Left kidney (tissue), 8 donors: ENCODE measurements at places on chromosomes 5 and 9.

- DNase-seq = no peak
These were observed 497.0 kb upstream of the TUSC1 start for GRCh38 chr9:26175264-26175663.

DNA sequence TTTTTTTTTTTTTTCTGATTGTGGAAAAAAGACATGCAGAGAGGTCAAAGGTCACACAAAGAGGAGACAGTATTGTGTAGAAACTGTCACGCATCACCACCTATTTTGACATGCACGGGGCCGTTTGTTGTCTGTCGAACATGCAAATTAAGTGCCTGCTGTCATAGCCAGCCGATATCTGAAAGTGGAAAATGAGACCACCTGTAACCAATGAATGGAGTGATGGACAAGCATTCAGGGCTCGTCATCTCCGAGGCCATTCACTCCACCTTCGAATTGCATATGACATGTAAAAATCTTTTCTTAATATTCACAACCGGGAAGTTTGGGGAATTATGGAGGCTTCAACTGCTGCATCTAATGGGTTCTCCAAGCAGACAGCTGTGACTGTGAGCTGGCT, 512.2 kb upstream of the ADAMTS16 start:
- DNase-seq = no peak

DNA sequence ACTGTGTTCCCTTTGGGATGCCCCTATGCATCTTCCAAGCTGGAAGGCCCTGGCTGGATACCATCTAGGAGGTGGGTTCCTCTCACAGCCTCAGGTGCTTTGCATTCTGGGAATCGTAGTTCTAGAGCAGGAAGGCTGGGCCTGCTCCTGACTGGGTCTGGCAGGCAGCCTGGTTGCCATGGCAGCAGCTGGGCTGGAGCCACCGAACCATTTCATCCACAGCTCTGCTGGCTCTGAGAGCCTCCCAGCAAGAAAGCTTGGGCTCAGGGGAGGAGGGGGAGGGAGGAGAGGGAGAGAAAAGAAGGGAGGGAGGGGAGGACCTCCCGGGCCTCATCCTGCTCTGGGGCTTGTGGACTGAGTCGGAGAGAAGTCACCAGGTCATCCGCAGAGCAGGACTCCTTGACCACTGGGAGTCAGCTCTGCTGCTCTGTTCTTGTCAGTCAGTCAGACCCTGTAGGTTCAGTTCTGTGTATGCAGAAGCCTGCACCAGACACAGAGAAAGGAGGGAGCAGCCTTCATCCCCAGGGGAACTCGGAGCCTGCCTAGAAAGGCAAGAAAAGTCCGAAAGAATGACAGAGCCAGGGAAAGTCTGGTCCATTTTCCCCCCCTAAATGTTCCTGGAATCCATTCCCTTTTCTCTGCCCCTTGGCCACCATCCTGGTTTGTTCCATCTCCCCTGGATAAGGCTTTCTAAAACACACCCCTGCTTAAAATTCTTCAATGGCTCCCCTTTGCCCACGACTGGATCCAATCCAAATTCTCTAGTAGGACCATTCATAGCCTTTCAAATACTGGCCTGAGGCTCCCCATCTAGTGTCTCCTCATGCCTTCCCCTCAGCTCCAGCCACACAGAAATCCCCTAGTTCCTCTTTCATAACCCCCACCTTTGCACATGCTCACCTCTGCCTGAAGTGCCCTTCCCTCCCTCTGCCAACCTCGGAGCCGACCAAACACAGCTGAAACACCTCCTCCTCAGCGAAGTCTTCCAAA, 65.4 kb upstream of the ARAP3 start:
- DNase-seq = peak; percentile 88

- DNase-seq = no peak
These were observed 65.2 kb downstream of the RASGEF1C start for GRCh38 chr5:180143656-180144364.

DNA sequence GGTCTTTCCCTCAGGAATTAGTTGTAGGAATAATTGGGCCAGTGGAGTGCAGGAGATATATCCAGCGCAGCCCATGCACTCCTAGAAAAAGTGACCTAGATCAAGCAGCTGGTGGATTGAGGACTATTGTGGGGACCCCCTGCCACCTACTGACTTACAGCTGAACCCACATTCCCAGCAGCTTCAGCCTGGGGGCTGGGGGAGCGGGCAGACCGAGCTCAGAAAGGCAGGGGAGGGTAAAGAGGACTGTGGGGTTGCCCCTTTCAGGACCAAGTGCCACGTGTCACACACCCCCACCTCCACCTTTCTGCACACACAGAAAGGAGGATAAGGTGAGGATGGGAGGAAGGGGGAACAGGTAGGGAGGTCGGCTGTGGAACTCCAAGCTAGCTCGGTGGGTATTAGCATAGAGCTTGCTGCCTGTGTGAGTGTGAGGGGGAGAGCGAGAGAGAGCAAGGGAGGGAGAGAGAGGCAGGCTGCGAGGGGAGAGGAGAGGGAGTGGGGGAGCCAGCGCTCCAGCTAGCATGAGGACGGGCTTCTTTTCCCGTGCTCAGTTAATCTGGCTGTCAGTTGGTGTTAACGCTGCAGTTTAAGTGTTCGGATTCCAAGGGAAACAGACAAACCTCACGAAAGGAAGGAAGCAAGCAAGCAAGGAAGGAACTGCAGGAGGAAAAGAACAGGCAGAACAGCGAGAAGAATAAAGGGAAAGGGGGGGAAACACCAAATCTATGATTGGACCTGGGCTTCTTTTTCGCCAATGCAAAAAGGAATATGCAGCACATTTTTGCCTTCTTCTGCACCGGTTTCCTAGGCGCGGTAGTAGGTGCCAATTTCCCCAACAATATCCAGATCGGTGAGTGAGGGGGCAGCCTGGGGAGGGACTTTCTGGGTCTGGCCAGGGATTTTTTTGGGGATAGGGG, at the start of gene GRIA1:
TSS of gene GRIA1 (plus strand) at position 553 of the 920 bp plus-strand sequence.
- peak; percentile 26 for DNase-seq

GRCh38 chr5:150561192-150561512, 53.2 kb downstream of the NDST1 start:
- no peak for DNase-seq

GRCh38 chr5:133977161-133977787, 8.8 kb upstream of the C5orf15 start:
- DNase-seq = no peak
